Hippocampal formation (tissue), 2 donors: ENCODE measurements at places on chromosomes 2 and 18.

DNA sequence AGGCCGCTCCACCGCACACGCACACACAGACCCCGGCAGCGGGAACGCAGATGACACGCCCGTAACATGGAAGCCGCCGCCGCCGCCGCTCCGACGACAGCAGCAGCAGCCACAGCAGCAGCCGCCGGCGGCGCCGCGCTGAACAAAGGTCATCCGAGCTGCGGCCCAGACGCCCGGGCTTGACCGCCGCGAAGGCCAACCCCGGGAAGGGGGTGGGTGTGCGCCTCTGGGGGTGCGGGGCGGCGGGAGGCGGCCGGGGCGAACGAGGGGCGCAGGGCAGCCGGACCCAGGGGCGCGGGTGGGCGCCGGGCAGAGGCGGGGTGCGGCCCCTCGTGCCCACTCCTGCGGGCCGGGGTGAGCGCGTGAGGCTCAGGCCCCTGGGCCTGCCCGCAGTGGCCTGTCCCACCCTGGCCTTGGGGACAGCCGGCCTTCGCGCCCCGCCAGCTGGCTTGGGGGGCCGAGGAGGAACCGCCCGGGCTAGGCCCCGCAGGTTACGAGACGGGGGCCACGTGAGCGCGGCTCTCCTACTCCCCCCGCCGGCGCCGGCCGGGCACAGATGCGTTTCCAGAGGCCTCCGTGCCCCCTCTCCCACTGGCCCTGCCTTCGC, 1.0 kb upstream of the ZNF532 start:
- DNase-seq = no peak

- no peak for DNase-seq
Measured at GRCh38 chr2:42757981-42758740, 5.8 kb downstream of the OXER1 start.

GRCh38 chr2:101328474-101329007, 20.0 kb upstream of the RNF149 start:
- DNase-seq = peak; percentile 26

DNA sequence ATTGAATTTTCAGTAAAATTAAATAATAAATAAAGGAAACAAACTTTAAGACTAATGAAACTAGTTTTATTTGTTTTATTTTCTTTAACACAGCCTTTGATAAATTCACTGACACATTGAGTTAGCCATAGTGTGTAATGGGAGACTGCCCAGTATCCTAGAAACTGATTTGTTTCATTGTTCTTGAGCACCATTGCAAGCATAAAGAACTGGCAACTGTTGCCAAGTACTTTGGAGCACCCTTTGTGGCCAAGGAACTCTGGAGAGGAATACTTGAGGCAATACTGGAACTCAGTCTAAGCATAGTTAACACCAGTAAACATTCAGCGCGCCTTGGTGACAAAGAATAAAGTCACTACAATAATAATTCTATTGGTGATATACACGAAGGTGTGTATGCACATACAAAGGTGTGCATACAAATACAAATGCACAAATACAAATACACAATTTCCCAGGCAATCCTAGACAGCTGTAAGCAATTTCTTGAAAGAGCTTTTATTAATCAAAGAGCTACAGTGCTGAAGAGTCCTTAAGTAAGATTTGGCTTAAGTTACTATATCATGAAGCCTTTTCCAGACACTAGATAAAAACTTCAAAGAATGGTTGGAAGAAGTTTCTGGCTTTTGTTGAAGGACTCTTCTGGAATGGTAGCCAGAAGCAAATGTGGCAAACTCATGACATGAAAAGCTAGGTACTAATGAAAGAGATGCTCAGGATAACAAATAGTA, 1371.2 kb downstream of the LRP1B start:
- no peak for DNase-seq

- DNase-seq = no peak
Measured at GRCh38 chr2:213241817-213242216, 42.4 kb upstream of the SPAG16 start.
